ENCODE measurements at places on chromosomes 5 and 9. TPM values are rescaled to one million over a fixed set of nuclear protein-coding genes. Genes with fewer than 3 reads are reported as not detected.
A peak's percentile ranks its signal among the peaks of the same experiment; 100 is the strongest.

DNA sequence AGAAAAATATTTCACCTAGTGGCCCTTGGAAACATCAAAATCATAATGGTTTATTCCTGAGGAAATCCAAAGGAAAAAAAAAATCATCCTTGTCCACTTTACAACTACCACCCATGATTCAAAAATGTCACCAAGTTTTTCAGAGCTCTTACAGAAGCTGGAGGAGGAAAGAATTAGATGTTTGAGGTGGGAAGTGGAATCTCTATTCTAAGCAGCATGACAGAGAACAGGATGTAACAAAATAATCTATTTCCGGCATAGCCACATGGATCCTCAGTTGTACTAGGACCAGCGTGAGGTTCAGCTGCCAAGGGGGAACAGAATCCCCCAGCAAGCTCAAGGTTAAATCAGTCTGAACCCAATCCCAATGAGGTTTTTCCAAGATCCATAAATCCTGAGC is 40.2 kb downstream of the FBXW11 start:
- no peak for DNase-seq

DNA sequence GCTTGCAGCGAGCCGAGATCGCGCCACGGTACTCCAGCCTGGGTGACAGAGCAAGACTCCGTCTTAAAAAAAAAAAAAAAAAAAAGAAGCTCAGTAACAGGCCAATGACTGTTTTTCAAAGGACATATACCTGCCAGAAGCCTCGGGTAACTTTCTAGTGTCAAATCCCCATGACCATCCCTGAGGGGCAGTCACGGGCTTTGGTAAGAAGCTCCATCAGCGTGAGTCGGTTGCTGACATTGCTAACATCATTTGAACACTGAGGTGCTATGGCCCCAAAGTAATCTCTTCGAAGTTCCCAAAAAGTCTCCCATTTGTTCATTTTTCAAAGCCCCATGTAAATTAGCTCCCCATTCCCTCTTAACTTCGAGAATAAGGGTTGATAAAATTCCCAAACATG is 11.6 kb downstream of the NAIP start:
- no peak for DNase-seq

- no peak for DNase-seq
Observed at GRCh38 chr9:36146651-36147050, 10.1 kb downstream of the GLIPR2 start.

GRCh38 chr5:122163121-122164069 is 34.0 kb downstream of the ZNF474 start:
- DNase-seq = no peak

- DNase-seq = no peak
Observed at GRCh38 chr5:125587631-125588030, 835.6 kb upstream of the GRAMD2B start.

- DNase-seq = no peak
Observed at GRCh38 chr9:18798106-18798505, 234.9 kb downstream of the SAXO1 start.

GRCh38 chr9:16683326-16683725 is 187.1 kb downstream of the BNC2 start:
- DNase-seq = no peak

DNA sequence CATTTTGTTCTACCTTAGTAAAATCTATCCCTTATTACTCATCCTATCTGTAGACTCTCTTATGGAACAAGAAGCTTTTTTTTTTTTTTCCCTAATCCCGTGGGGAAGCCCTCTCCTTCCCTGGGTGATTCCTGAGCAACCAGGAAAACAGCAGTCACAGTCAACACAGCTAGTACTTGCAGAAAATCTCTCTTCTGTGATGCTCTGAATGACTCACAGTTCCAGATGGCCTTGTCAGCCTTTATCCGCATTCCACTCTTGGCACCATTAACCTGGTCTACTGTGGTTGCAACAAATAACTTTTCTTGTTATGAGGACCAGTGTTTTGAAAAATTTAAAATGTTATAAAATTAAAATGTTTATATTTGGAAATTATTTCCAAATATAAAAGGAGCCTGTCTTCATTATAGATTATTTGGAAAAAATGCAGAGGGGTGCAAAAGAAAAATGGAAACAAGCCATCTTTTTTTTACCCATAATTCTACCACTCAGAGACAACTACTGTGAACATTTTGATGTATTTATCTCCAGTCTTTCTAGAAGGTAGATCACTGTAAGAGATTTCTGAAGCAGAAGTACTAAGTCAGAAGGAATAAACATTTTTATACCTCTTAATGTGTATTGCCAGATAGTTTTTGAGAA is 486.7 kb downstream of the RAB3C start:
- DNase-seq = peak; percentile 74

- no peak for DNase-seq
Observed at GRCh38 chr9:123761905-123762605, 167.9 kb downstream of the DENND1A start.

DNA sequence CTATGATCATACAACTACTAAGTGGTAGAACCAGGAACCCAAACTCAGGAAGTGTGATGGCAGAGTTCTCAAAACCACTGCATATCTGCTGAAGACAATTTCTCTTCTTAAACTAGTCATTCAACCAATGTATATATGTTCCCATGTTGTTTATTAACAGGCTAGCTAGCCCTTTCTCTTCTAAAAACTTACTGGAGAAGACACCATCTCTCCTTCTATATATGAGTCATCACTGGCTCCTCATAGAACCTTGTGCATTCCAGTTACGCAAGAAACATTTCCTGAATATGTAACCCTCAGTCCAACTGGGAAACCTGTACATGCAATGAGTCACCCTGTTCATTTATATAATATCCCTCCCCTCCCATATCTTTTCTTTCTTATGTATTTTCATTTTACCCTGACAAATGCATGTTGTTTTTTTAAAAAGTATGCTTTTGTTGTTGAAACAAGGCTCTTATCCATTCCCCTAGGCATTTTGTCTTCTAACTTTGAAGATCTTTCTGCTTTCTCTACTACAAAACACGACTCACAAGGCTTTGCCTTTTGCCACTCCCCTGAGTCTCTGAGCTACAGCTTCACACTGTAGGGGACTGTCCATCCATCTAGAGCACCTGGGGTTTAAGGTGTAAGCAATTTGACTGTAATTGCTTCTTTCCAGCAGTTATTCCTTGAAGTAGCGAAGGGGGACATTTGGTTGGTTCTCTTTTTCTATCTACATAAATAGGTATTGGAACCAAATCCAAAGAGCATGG is 119.5 kb downstream of the ANXA1 start:
- DNase-seq = no peak

GRCh38 chr9:14085810-14086209 is 228.1 kb downstream of the NFIB start:
- DNase-seq = no peak

DNA sequence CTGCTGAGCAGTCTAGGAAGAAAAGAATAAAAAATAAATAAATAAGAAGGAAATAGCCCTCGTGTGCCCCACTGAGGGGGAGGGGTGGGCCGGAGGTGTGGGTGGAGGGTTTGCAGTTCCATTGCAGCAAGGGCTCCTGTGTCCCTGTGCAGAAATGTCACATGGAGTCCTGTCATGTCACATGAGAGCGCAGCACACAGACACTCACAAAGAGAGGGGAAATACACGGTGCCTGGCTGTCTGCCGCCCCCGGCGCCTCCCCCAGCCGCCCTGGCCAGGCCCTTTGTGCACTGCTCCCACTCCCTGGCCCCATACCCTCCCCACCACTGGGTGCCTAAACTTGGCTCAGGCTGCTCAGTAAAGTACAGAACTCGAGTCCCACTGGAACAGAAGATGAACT is 55.6 kb upstream of the SPTLC1 start:
- DNase-seq = no peak

GRCh38 chr5:133847886-133848285 is 120.5 kb downstream of the C5orf15 start:
- DNase-seq = no peak

GRCh38 chr5:74356009-74356695 is 284.4 kb downstream of the ENC1 start:
- no peak for DNase-seq

- no peak for DNase-seq
Observed at GRCh38 chr5:11128021-11128420, 367.0 kb upstream of the DAP start.

GRCh38 chr5:33719769-33720168 is 172.0 kb downstream of the ADAMTS12 start:
- DNase-seq = no peak

DNA sequence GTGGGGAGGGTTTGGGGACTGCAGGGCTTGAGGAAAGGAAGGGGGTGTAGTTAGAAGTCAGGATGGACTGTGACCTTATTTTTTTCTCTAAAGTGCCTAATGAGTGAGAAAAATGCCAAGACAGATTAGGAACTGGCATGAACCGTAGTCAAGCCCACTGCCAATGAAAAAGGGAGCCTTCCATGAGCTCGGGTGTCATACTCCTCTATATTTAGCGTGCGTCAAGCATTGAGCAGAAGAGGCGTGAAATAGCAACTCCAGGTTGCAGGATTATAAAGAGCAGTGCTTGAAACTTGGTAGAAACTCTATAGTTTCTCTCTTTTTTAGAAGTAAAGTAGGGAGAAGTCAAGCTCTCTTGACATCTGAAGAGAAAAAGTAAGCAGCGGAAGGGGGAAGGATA is 1.8 kb downstream of the SGCD start:
- DNase-seq = no peak

GRCh38 chr5:51881901-51882300 is 498.7 kb downstream of the ISL1 start:
- no peak for DNase-seq

- peak; percentile 57 for DNase-seq
Observed at GRCh38 chr9:128995791-128996190, 32.3 kb downstream of the SH3GLB2 start.

- DNase-seq = no peak
Observed at GRCh38 chr9:109937861-109938453, 158.0 kb downstream of the PALM2AKAP2 start.

DNA sequence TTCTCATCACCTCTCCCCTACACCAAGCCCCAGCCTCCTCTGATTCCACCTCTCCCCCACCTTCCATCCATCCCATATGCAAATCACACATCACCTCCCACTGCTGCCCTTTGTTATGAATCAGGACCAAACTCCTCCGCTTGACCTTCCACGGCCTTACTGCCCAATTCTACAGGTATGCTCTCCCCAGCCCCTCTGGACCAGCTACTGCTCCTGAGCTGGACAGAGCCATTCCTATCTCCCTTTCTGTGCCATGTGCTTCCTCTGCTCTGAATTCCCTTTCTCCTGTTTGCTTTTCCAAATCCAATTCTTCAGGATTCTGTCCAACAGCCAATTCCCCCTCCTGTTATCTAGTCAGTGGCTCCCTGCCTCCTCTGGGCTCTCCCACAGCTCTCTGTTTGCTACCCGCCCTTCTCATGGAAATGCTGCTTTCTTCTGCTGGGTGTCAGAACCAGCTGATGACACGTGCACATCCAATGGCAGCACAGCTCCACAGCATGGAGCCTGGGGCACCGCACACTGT is 8.3 kb downstream of the FABP6 start:
- no peak for DNase-seq

The ZNF782 gene
- 9.3 TPM for total RNA-seq

The RETREG1 gene
- 0.16 TPM for total RNA-seq

The TMEM171 gene
- total RNA-seq = not detected

The PTGER4 gene
- total RNA-seq = 9.6 TPM

The F12 gene
- total RNA-seq = 6.5 TPM

The ORM2 gene
- not detected for total RNA-seq

The PLCXD3 gene
- total RNA-seq = not detected

The FAM200C gene
- total RNA-seq = 10.4 TPM
